ENCODE measurements at places on chromosomes 7 and 10.

DNA sequence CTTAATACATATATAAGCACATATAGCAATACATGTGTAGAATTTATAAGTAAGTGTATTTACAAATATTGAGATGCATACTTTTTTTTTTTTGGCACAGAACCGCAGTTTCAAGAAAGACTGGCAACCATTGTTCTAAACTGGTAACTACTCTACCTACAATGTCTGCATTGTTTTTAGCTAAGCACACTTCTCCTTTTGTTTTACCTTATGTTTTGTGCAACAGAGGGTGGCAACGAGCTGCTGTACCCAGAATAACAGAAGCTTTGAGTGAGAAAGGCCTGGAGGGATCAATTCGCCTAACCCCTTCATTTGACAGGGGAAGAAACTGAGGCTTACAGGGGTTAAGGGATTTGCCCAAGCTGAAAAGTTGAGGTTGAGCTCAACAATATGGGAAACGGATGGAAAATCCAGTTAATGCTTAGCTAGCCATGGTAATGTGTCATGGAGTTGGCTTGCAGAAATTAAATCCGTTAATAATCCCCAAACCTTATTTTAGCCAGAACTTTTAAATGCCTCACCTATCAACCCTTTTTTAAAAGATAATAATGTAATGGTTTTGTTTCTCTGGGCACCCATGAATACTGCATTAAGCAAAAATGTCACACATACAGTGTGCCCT lies 25.5 kb downstream of the FZD1 start:
- DNase-seq, result no peak

GRCh38 chr7:81525841-81526240 lies 244.0 kb downstream of the HGF start:
- DNase-seq, result no peak

GRCh38 chr10:130073912-130074311 lies 36.7 kb downstream of the C10orf143 start:
- DNase-seq, result no peak

DNA sequence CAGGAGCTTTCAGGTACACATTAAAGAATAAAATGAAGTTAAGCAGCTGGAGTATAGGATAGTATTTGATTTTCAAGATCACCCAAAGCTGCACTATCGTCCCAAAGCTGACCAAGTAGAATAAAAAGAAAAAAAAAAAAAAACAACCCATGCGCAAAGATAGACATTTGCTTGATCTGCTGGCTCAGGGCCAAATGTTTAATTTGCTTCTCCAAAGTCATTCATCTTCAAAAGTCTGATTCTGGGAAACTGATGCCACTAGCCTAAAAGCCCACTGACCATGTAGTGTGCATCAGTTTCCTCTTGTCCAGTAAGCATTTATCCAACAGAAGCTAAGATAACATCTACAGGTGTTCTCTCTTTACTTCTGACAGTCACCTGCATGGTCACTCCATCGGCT lies 14.5 kb downstream of the MEST start:
- no peak for DNase-seq

DNA sequence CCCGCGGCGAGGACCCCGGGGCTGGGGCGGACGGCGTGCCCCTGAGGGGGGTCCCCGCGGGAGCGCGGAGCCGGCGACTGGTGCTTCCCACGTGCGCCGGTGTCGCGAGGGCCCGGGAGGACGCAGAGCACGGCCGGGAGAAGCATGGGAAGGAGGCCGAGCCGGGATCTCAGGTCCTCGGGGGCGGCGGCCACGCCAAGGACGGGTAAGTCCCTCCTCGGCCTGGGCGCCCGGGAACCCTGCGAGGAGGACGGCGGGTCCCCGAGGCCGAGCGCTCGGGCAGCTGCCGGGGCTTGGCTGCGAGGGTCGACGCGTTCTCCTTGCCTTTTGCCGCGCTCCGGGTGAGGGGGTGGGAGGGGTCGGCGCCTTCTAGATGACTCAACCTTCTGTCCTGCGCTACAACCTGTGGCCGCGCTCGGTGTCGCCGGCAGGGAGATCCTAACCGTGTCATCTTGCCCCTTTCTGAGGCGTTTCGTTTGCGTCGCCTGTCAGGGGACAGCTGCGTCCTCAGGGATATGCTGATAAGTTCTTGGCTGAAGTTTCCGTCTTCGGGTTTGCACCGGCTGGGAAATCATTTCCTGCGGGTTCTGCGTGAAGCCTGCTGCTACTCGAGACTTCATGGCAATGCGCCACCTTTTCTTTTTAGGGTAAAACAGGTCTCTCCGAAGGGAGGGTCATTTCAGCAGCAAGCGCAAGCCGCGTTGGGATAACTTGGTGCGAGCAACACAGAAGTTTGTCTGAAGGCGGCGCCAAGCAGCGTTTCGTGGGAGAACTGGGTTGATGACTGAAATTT lies 529 bp downstream of the TASOR2 start:
- peak; percentile 73 for DNase-seq

- DNase-seq, result no peak
These were observed 113.0 kb downstream of the SEC23IP start for GRCh38 chr10:120005207-120006201.

- no peak for DNase-seq
These were observed 59.9 kb downstream of the RBM20 start for GRCh38 chr10:110704070-110704469.

Measured in astrocyte of the spinal cord (primary cell).